ENCODE measurements at places on chromosomes 6 and 20.

- DNase-seq = no peak
These were observed 123.5 kb upstream of the LAMA2 start for GRCh38 chr6:128759447-128759846.

DNA sequence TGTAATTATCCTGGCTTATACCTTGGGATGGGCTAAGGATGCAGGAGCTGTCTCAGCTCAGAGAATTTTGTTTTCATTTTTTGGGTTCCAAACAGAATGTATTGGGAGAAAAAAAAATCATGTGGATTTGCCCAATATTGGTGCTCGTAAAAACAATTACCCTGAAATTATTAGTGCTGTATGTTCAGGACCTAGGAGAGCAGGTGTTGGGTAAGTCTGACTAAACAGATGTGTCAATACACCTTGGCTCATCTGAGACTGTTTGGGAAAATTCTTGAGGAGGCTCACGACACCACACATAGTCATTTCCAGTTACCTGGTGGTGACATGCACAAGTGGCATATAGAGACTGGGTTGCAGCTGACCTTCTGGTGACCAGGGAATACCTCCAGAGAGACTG, 802.1 kb upstream of the FLRT3 start:
- DNase-seq = no peak

- no peak for DNase-seq
These were observed 61.1 kb upstream of the RNF144B start for GRCh38 chr6:18326001-18326400.

GRCh38 chr6:148235446-148235845, 107.2 kb upstream of the SASH1 start:
- DNase-seq = no peak

DNA sequence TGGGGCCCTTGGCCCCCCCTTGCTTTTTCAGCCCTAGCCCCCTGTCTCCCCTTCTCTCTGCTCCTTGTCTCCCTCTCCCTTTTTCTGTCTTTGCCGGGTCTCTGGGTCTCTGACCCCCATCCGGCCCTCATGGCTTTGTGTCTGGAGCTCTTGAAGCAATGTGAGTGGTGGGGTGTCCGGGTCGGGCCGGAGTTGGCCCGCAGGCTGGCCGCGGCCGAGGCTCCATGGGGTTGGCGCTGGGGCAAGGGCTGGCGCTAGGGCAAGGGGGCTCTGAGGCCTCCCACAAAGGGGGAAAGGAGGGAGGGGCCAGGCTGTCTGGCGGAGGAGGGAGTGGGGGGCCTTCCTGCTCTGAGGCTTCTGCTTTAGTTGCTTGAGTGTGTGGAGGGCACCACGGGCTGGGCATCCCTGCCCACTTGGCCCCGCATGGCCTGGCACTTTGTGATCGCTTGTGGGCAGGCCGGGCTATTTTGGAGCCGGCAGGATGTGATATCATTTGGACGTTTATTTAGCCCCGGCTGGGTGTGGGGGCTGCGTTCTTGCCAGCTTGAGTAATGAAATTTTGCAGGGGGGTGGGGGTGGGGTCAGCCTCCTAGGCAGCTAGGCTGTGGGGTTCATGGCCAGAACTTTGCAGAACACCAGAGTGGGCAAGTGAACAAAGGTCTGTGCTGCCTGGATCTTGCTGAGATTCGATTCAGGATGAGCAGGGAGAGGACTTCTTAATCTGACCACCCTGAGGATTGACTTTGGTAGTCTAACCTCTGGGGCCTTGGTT, 78.7 kb upstream of the MYL9 start:
- no peak for DNase-seq

DNA sequence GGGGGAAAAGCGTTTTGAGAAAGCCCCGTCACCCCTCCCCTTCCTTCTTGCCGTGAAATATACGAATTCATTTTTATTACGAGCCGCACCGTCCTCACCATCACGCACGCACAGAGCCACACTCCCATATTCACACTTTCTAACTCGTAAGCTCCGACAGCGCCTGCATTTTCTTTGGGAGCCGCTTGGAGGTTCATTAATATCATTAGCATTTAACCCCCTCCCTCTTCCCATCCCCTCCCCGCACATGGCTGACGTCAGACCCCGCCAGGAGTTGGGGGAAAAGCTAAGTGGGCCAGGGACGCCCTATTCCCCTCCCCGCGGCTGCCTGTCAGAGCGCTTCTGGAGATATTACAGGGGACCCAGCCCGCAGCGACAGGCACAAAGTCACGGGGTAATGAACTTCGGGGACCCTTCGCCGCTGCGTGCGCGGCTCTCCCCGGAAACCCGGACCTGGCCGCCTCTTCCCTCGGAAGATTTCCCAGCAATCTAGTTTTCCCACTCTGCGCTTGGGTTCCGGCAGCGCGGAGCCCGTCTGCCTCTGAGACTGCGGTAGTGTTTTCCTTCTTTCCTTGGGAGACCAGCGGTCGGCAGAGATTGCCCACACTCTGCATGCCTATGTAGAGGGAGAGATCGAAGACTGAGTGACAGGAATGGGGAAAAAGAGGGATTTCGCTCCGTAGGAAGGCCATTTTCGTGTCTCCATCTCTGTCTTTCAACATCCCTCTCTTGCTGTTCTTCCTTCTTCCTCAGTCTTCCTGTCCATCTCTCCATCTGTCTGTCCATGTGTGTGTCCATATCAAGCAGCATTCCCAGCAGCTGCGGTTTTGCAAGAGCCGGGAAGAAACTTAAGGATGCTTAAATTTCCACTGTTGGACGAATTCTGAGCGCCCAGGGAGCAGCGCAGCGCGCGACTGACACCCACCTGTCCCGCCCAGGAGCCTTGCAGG, at the start of gene NR2E1:
Gene NR2E1 (plus strand): TSS at position 309 of the 950 bp plus-strand sequence. CDS start 744 bp downstream, outside the sequence.
- DNase-seq = no peak

DNA sequence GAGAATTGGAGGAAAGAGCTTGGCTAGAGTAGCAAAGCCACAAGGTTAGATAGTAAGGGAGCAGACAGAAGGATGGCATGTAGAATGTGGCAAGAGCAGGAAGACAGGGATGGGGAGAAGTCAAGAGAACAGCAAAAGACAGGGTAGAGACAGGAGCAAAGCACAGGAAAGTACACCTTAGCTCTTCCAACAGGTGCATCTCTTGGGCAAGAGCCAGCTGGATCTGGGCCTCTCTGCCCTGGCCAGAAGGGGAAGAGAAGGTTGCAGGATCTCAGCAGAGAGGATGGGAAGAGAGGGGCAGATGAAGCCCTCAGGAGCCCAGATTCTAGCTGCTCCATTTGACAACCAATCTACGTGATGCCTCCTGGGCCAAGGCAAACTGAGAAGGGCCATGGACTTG, 16.7 kb downstream of the SCUBE3 start:
- no peak for DNase-seq

DNA sequence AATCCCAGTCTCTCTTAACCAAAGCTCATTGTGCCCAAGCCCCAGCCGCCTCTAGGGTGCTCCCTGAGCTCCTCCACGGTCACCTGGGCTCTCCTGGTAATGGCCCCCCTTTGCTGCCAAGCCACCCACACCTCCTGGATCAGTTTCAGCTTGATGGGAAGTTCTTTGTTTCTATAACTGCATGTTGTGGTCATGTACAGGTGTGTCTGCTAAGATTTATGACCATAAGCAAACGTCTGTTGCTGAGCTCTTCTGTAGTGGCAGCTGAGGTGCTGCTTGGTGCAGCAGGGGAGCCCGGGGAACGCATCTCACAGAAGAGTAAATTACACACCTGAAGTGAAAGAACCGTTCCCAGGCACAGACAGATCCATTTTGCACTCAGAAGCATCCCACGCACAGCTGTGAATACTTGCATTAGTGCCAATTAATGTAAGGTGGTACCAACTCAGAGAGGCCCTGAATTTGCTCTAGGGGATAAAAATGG, 194.6 kb upstream of the ARID1B start:
- no peak for DNase-seq

- DNase-seq = no peak
These were observed 73.5 kb downstream of the TRAM2 start for GRCh38 chr6:52503323-52503747.

DNA sequence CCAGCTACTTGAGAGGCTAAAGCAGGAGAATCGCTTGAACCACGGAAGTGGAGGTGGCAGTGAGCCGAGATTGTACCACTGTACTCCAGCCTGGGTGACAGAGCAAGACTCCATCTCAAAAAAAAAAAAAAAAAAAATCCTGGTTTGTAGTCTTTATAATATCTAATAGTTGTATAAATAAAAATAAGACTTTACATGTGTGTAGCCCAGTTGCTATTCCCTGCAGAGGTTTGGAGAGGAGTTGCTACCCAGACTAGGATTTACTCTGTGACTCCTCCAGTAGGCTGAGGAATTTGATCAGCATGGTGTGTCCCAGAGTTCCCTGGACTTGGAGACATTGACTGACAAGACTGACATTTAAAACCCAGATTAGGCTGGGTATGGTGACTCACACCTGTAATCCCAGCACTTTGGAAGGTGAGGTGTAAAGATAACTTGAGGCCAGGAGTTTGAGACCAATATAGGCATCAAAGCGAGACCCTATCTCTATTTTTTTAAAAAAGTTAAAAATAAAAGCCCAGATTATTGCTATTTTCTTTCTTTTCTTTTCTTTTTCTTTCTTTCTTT, 10.2 kb downstream of the CHMP4B start:
- no peak for DNase-seq
